NCI-H1930 (cell line): ENCODE measurements at places on chromosomes 6 and 20.

- DNase-seq: no peak
Measured at GRCh38 chr6:35713006-35713767, 23.6 kb upstream of the ARMC12 start.

DNA sequence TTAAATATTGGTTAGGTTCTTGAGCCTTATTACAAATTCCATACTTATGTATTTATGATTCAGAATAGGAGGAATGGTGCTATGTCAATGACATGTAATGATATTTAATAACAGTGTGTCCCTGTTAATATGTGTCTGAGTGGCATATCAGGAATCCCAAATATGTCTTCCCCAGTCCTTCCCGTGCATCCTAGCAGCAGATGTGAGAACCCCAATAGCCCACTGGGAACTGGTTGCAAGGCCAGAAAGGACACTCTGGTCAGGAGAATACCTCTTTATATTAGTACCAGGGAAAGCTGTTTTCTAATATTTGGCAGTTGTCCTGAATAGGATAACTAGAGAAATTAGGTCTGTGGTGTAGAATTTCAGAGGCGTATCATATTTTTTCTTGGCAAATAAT lies 159.1 kb upstream of the PDE7B start:
- no peak for DNase-seq

- no peak for DNase-seq
Measured at GRCh38 chr6:157424491-157425020, 43.6 kb downstream of the ZDHHC14 start.

DNA sequence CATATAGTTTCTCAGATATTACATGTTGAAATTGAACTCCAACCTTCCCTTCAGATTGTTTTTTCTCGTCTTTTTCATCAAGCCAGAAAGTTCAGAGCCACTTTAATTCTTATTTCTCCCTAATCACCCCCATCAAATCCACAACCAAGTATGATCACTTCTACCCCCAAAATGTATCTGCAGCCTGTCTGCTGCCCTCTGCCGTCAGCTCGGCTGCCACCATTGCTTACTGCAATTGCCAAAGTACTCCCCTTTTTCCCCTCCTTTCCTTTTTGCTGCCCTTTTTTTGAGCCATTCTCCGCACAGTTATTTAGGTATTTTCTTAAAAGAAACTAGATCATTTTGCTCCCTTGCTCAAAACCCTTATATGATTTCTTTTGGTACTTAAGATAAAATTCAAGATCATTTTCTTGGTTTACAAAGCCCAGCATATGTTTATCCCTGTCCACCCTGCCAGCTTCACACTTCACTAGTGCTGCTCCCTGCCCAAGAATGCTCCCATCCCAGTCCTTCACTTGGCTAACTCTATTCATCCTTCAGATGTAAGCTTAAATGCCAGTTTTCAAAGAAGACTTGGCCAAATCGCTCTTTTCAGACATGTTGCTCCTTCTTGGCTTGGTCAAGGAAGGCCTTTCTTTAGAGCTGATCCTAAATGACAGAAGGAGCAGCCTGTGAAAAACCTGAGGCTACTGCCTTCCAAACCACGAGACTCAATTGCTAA lies 63.7 kb downstream of the SH3BGRL2 start:
- no peak for DNase-seq

DNA sequence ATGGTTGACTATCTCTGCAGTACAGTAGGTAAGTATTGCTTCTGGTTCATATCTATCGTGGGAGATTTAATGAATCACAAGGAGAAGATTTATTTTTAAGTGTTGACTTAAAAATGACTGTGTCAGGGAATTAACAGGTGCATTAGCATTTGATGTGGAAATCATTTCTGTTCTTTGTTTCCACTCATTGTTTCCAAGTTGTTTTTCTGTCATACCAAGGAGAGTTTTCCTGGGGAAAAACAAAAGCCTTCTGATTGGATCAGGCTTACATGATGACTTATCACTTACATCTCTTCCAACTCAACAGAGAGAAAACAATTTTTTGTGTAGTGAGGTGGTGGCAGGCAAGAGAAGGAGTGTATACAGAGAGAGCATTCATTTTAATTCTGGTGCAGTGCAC lies 686.4 kb downstream of the HTR1B start:
- DNase-seq: no peak

GRCh38 chr6:35391240-35391968 lies 49.0 kb downstream of the PPARD start:
- DNase-seq: no peak

DNA sequence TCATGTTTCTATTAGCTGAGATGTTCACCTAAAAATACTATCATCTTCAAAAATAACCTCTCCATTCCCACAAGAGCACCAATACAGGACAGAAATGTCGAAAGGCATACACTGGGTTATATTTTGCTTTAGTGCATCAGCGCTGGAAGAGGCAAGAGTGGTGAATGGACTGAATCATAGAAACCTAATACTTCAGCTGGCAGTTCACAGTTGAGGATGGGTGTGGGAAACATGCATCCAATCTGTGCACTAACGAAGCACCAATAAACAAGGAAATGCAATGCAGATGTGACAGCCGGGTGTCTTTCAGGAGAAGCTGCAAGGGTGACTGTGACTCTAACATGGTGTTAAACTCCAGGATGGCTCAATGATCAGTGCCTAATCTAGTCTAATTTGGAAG lies 365.8 kb downstream of the ESR1 start:
- DNase-seq: no peak

- DNase-seq: no peak
Measured at GRCh38 chr6:75363304-75363703, 78.7 kb upstream of the TMEM30A start.

GRCh38 chr20:57429580-57430200 lies 38.5 kb downstream of the RBM38 start:
- no peak for DNase-seq

- DNase-seq: peak; percentile 11
Measured at GRCh38 chr6:122622479-122622878, 12.3 kb downstream of the PKIB start.

GRCh38 chr6:3383525-3383924 lies 73.3 kb downstream of the SLC22A23 start:
- no peak for DNase-seq

- DNase-seq: no peak
Measured at GRCh38 chr6:32387589-32388340, 16.1 kb upstream of the TSBP1 start.

DNA sequence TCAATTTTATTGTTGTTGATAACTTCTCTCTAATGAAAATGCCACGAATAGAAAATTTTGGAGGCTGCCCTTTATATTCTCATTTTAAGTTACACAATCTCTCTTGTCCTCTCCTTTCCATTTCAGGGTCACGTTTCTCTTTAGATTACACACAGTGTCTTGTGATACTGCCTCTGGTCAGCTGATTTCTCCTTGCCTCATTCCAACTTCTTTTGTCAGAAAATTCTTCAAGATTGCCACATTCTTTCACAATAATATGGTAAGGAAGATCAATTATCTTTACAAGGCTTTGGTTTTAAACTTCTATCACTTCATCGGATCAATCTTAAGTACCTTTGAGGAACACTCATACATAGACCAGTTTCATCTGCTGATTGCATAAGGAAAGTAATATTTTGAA lies 370.3 kb downstream of the RFPL4B start:
- DNase-seq: no peak

DNA sequence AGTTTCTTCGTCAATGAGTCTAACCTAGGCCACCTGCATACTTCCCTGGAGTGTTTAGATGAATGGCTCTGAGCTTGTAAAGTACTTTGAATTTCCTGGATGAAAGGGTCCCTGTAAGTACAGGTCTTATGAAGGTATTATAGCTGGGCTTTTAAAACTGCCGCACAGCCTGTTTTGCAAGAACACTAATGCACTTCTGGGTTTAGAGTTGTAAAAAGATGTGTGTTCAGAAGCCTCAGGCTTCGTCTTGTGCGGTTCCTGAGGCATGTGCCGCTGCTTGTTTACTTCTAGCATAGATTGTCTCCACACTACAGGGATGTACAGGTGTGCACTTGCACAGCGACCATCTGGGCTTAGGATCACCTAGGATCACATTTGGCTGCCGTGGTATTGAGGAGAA lies 324.5 kb downstream of the SOX4 start:
- no peak for DNase-seq

- DNase-seq: no peak
Measured at GRCh38 chr6:26230351-26230750, 134.6 kb upstream of the BTN3A2 start.

- DNase-seq: no peak
Measured at GRCh38 chr6:137095651-137096238, 51.0 kb upstream of the IL20RA start.

- no peak for DNase-seq
Measured at GRCh38 chr6:3579652-3580175, 122.9 kb upstream of the SLC22A23 start.

- DNase-seq: no peak
Measured at GRCh38 chr6:73666393-73666792, 12.6 kb upstream of the SLC17A5 start.

DNA sequence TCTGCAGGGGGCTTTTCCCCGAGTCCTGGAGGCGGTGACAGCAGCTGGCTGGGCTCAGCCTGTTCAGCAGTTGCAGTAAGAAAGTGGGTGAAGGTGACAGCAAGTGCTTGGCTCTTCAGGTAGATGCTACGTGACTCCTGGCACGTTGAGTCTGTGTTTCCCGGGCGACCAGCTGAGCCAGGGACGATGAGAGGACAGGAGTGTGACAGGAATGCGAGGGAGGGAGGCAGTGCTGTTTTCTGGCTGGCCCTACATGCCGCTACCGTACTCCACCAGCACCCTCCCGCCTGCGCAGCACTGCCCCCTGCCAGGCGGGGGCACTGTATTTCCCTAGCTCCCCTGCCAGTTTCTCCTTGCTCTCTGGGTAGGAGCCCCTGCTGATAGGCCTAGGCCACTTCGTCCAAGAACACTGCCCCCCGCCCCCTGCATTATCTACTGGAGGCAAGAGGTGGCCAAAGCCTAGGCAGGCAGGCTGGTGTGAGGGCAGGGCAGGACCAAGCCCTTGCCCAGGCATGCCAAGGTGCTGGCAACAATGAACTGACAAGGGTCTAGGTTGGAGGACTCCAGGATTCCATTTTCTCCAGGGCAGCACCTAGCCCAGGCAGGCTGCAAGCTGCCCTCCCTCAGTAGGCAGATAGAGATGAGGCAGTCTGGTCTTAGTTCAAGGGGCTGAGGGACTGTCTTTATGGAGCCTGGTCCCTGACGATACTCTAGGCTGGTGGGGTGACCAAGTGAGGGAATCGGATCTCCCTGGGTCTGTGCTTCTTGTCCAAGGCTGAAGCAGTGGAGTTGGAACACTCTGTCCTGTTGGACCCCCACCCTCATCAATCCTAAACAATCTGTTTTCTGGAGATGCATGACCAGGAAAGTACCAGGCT lies 19.2 kb downstream of the MRPS18A start:
- DNase-seq: peak; percentile 40

GRCh38 chr6:158805698-158806377 lies 13.3 kb downstream of the EZR start:
- DNase-seq: no peak

DNA sequence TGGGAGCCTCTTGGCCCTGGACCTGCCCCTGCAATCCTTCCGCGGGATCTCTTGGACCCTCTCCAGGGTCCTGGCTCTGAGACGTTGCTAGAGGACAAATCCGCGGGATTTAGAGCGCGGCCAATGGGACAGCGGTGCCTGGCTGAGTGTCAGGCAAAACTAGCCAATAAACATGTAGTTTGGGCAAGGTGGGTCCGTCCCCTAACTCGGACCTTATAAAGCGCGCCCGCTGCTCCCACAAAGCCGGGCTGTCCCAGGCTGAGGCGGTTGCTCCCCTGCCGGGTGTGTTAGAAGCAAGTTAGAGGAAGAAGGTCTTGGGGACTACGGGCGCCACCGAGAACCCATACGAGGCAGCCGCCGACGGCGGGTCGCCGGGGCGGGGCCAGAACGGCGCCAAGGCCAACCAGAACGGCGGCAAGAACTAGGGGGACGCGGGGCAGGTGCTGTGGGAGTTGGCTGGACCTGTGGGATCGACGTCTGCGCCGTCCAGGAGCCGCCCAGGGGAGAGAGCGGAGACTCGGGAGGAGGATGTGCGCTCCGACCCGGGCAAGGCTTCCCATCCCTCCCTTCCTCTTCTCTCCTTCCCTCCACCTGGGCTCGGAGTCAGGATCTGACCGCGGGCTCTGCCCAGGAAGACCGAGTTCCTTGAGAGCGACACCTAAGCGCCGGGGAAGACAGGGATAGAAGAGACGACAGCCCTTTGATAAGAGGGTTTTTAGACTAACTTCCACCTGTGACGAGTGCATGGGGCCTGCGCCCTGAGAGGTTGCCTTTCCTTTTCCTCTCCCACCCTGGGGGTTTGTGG lies 6.5 kb upstream of the TMEM14A start:
- peak; percentile 93 for DNase-seq

GRCh38 chr20:53774461-53775203 lies 181.0 kb upstream of the ZNF217 start:
- no peak for DNase-seq

GRCh38 chr6:33772082-33772830 lies 16.7 kb downstream of the LEMD2 start:
- DNase-seq: no peak

DNA sequence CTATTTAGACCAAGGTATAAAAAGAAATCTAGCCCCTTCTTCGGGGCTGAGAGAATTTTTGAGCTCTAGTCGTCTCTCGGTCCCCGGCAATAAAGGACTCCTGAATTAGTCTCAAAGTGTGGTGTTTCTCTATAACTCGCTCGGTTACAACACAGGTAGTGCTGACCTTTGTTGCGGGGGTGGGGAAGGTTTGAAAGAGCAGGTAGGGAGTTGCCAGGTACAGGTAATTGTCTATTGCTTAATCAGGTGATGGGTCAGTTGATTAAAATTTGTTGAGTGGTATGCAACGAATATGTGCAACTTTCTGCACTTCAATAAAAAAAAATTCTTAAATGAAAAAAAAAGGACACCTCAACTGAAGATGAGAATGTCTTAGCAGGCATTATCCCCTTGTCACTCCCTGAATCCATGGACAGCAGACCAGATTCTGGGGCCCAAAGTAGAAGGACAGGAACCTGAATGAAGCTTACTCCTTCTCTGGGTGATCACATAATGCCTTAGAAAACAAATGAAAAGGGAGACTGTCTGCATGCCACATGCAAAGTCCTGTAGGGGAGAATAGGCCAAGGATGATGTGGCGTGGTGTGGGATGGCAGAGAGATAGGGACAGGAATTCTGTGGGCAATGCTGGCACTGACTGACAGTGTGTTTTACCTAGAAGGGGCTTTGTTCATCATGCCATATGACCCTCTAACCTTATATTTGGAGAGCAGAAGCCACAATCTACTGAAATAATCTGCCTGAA lies 157.6 kb upstream of the OLIG3 start:
- DNase-seq: no peak

- no peak for DNase-seq
Measured at GRCh38 chr6:113219783-113220182, 637.4 kb upstream of the MARCKS start.
